Retina (tissue), 1 donor: ENCODE measurements at places on chromosomes 3 and 15.

GRCh38 chr15:99425657-99426301, 140.0 kb upstream of the MEF2A start:
- no peak for DNase-seq

GRCh38 chr3:125605756-125606155, 10.5 kb upstream of the OSBPL11 start:
- DNase-seq: peak; percentile 36

- no peak for DNase-seq
Measured at GRCh38 chr3:106611116-106611515, 742.3 kb upstream of the CBLB start.

- DNase-seq: no peak
Measured at GRCh38 chr3:110414855-110415254, 656.8 kb upstream of the NECTIN3 start.

- DNase-seq: no peak
Measured at GRCh38 chr3:132417695-132418411, 551 bp downstream of the DNAJC13 start.

GRCh38 chr3:53493963-53494791, at the start of gene CACNA1D:
TSS of gene CACNA1D (plus strand) at chr3:53494611. CDS start at chr3:53495167, 556 bp downstream.
- peak; percentile 76 for DNase-seq

GRCh38 chr15:70854666-70854976, 664 bp upstream of the LARP6 start:
- DNase-seq: no peak
